ENCODE measurements at places on chromosomes 16 and 17.

GRCh38 chr16:66523861-66524354 is 26.0 kb downstream of the TK2 start:
- peaks cover 30% of the 10 kb centered on the region for H3K36me3 ChIP-seq
- no peaks in the 10 kb centered on the region for H3K27me3 ChIP-seq
- peak overlapping the region; percentile 69 for H3K27ac ChIP-seq
- H3K4me3 ChIP-seq, result no peak overlapping the region
- DNase-seq, result no peak

- peaks cover 9% of the 10 kb centered on the region for H3K4me1 ChIP-seq
- no peaks in the 10 kb centered on the region for H3K27me3 ChIP-seq
- DNase-seq, result no peak
Measured at GRCh38 chr16:30485818-30486436, 13.4 kb downstream of the ITGAL start.

- H3K27me3 ChIP-seq, result no peaks in the 10 kb centered on the region
- no peak overlapping the region for H3K4me3 ChIP-seq
- no peak for DNase-seq
- peaks cover 100% of the 10 kb centered on the region for H3K36me3 ChIP-seq
- H3K27ac ChIP-seq, result no peak overlapping the region
Measured at GRCh38 chr16:8899709-8900317, 17.7 kb downstream of the LITAFD start.

DNA sequence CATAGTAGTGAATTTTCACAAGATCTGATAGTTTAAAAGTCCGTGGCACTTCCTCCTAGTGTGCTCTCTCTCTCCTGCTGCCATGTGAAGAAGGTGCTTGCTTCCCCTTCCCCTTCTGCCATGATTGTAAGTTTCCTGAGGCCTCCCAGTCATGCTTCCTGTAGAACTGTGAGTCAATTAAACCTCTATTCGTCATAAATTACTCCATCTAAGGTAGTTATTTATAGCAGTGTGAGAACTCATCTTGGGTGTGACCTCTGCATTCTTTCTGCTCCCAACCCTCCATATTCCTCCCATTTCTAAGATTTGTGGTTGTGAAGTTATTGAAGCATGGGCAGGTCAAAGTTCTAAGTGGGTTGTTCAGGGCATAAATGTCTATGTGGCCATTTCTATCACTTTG is 62.1 kb upstream of the ADAMTS18 start:
- peaks cover 5% of the 10 kb centered on the region for H3K4me1 ChIP-seq
- no peaks in the 10 kb centered on the region for H3K27me3 ChIP-seq
- DNase-seq, result no peak
- no peak overlapping the region for H3K27ac ChIP-seq

DNA sequence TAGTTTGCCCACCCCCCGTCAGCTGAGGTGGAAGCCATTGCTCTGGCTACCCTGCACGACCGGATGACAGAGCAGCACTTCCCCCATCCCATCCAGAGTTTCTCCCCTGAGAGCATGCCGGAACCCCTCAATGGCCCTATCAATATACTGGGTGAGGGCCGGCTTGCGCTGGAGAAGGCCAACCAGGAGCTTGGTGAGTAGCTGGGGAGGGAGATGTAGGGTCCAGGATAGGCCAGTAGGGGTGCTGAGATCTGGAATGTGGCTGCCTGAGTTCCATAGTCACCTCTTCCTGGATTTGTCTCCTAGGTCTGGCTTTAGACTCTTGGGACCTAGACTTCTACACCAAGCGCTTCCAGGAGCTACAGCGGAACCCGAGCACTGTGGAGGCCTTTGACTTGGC is 6.4 kb downstream of the PFAS start:
- H3K4me1 ChIP-seq, result no peaks in the 10 kb centered on the region
- H3K4me3 ChIP-seq, result no peak overlapping the region
- H3K27ac ChIP-seq, result no peak overlapping the region
- no peaks in the 10 kb centered on the region for H3K27me3 ChIP-seq

DNA sequence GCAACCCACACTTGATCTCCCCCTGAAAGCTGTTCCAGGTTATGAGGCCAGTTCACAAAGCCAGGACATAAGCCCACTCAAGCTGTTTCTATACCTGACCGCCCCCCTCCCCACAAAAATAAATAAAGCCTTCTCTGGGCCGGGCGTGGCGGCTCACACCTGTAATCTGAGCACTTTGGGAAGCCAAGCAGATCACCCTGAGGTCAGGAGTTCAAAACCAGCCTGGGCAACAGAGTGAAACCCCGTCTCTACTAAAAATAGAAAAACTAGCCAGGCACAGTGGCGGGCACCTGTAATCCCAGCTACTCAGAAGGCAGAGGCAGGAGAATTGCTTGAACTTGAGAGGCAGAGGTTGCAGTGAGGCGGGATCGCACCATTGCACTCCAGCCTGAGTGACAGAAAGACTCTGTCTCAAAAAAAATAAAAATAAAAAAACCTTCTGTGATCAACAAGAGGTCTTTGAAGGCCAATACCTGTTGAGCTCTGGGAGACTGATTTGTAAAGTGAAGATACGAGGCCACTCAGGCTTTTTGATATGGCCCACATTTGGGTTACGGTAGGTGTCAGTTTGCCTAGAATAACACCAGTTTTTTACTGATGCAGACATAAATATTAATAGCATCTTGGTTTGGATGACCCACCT is 2.2 kb downstream of the KDM8 start:
- H3K4me3 ChIP-seq, result no peak overlapping the region
- no peaks in the 10 kb centered on the region for H3K27me3 ChIP-seq
- H3K4me1 ChIP-seq, result peaks cover 15% of the 10 kb centered on the region
- DNase-seq, result no peak
- H3K27ac ChIP-seq, result no peak overlapping the region

- H3K36me3 ChIP-seq, result no peaks in the 10 kb centered on the region
- no peaks in the 10 kb centered on the region for H3K27me3 ChIP-seq
- no peak for DNase-seq
Measured at GRCh38 chr17:32862940-32863339, 14.0 kb downstream of the MYO1D start.
